ENCODE measurements at places on chromosomes 1 and 21.

- H3K4me3 ChIP-seq, result no peak overlapping the region
- H3K27ac ChIP-seq, result no peak overlapping the region
- DNase-seq, result no peak
These were observed 13.0 kb upstream of the PLPPR5 start for GRCh38 chr1:99017655-99018054.

DNA sequence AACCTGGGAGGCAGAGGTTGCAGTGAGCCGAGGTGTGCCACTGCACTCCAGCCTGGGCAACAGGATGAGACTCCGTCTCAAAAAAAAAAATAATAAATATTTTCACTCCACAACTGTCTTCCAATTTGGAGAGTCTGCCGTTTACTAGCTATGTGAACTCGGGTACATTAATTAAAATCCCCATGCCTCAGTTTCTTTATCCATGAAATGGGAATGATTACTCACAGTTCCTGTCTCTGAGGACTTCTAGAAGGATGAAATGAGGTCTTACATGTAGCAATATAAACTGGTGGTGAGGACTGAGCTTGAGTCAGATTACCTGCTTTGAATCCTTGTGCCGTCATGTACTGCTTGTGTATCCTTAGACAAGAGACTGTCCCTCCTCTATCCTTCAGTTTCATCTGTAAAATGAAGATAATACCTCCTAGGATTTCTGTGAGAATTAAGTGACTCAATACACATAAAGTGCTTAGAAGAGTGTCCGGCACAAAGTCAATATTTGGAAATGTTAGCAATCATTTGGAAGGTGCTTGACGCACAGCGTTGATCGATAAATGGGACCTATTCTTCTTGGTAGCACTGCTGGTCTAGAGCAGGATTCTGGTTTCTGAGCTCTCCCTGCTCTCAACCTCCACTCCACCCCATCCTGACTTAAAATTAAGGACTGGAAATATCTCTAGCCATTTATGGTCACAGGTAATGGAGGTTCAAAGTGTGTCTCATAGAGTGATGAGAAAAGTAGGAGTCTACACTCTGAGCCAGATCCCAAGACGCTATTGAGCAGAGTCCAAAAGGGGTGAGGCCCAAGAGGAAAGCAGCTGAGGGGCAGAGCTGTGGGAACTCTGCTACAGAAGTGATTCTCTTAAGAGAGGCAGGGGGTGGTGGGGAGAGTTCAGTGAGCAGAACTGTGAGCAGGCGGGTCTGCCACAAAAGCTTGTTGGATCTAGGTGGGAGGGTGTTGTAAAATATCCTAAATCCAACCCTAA lies 11.6 kb upstream of the DDI2 start:
- H3K36me3 ChIP-seq, result no peaks in the 10 kb centered on the region
- DNase-seq, result no peak
- H3K4me1 ChIP-seq, result peaks cover 12% of the 10 kb centered on the region
- no peak overlapping the region for H3K4me3 ChIP-seq
- H3K27me3 ChIP-seq, result no peaks in the 10 kb centered on the region

- no peak for DNase-seq
- no peak overlapping the region for H3K27ac ChIP-seq
- H3K27me3 ChIP-seq, result no peaks in the 10 kb centered on the region
- no peaks in the 10 kb centered on the region for H3K36me3 ChIP-seq
- no peaks in the 10 kb centered on the region for H3K4me1 ChIP-seq
- H3K4me3 ChIP-seq, result no peak overlapping the region
These were observed 148.1 kb downstream of the FGGY start for GRCh38 chr1:59445040-59445439.

GRCh38 chr1:167219194-167219593 lies 1.5 kb upstream of the POU2F1 start:
- H3K4me1 ChIP-seq, result peaks cover 28% of the 10 kb centered on the region
- peak overlapping the region; percentile 100 for H3K4me3 ChIP-seq
- no peaks in the 10 kb centered on the region for H3K27me3 ChIP-seq
- peak overlapping the region; percentile 87 for H3K27ac ChIP-seq
- no peak for DNase-seq
- no peaks in the 10 kb centered on the region for H3K36me3 ChIP-seq

GRCh38 chr1:87042111-87042811 lies 127.8 kb downstream of the HS2ST1 start:
- H3K27me3 ChIP-seq, result no peaks in the 10 kb centered on the region
- DNase-seq, result no peak
- H3K27ac ChIP-seq, result no peak overlapping the region
- H3K4me1 ChIP-seq, result peaks cover 24% of the 10 kb centered on the region
- H3K36me3 ChIP-seq, result no peaks in the 10 kb centered on the region

- peak overlapping the region; percentile 91 for H3K27ac ChIP-seq
- H3K27me3 ChIP-seq, result no peaks in the 10 kb centered on the region
- peaks cover 43% of the 10 kb centered on the region for H3K4me1 ChIP-seq
- H3K4me3 ChIP-seq, result peak overlapping the region; percentile 96
- DNase-seq, result no peak
These were observed 479 bp downstream of the SELENOF start for GRCh38 chr1:86913399-86913895.

GRCh38 chr1:15000671-15001070 lies 152.9 kb upstream of the TMEM51 start:
- no peak for DNase-seq
- no peaks in the 10 kb centered on the region for H3K27me3 ChIP-seq
- H3K4me1 ChIP-seq, result no peaks in the 10 kb centered on the region
- H3K4me3 ChIP-seq, result no peak overlapping the region

DNA sequence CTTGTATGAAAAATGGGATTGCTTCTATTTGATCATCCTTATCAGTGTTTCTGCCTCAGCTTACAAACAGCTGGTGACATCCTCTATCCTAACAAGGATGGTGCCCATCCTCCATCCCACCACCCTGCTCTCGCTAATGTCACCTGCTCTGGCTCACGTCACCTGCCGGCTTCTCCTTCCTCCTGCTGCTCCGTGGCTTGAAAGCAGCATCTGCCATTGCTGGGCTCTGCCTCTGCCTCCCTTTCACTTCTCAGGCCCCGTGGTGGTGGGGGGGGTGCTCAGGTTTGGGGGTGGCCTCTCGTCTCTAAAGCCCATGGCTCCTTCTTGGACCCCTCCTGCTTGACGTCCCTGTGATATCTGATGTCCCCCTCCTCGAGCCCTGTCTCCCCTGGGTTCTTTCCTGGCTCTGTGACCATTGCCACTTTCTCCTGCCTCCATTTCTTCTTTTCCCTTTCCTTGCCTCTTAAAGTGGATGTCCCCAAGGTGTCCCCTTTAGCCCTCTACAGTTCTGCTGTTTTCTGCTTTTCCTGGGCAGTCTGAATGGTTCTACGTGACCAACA lies 135.5 kb upstream of the ERRFI1 start:
- no peak overlapping the region for H3K4me3 ChIP-seq
- no peaks in the 10 kb centered on the region for H3K27me3 ChIP-seq
- H3K36me3 ChIP-seq, result no peaks in the 10 kb centered on the region
- no peaks in the 10 kb centered on the region for H3K4me1 ChIP-seq
- no peak for DNase-seq
- H3K27ac ChIP-seq, result no peak overlapping the region

DNA sequence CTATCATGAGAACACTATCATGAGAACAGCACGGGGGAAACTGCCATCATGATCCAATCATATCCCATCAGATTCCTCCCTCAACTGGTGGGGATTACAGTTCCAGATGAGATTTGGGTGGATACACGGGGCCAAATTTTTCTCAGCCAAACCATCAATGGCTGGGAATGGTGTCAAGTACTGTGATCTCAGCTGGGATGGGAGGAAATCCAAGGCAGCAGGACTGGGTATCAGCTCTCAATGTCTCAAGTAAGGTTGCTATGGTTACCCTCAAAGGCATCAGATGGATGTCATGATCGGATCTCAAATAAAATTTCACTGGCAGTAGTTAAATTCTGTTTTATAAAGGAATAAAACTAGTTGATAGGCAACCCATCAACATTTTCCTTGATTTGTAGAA lies 399.0 kb downstream of the KCNT2 start:
- no peak overlapping the region for H3K4me3 ChIP-seq
- no peaks in the 10 kb centered on the region for H3K36me3 ChIP-seq
- H3K27me3 ChIP-seq, result no peaks in the 10 kb centered on the region

GRCh38 chr1:10178597-10179405 lies 31.6 kb upstream of the KIF1B start:
- DNase-seq, result no peak
- H3K27ac ChIP-seq, result no peak overlapping the region
- no peaks in the 10 kb centered on the region for H3K27me3 ChIP-seq
- no peak overlapping the region for H3K4me3 ChIP-seq
- peaks cover 4% of the 10 kb centered on the region for H3K36me3 ChIP-seq

DNA sequence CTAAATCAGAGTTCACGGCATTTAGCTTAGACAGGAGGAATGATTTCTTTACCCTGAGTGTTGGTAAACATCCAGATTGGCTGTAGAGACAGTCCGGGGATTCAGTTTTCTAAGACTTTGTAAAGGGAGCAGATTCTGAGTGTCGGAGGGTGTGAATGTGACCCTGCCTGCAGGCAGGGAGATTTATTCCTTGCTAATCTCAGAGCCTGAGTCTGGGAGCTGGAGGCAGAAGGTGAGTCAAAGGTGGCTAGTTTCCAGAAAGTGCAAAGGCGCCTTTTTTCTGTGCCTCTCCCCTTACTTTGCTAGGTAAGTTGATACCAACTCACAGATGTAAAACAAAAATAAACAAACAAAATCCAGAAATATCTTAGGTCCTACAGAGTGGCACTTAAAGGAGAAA lies 11.7 kb downstream of the ATP1B1 start:
- no peaks in the 10 kb centered on the region for H3K27me3 ChIP-seq
- no peak overlapping the region for H3K4me3 ChIP-seq
- no peaks in the 10 kb centered on the region for H3K36me3 ChIP-seq
- H3K27ac ChIP-seq, result no peak overlapping the region

DNA sequence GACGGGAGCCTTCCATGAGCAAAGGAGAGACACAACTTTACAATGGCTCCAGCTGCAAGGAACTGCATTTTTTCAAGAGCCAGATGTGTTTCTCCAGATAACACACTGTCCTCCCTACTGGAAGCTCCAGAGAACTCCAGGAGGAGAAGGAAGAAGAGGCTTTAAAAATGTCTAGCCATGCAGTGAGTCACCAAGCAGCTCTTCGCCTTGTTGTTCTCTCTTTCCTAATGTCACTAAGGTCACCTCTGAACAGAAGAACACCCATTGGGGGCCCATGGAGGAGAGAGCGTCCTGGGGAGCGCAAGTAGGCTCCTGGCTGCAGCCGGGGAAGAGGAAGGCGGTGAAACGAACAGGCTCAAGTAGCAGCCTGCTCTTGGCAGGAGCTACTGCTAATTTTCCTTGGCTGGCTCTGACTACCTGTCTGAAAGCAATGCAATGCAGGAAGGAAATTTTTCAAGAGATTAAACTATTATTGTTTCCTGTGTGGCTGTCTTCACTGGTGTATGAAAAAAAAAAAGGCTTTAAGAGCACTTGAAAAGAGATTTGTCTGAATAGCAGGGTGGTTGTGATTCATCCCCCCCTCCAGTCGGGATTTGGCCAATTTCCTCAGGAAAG lies 321.9 kb downstream of the SETD4 start:
- H3K27ac ChIP-seq, result no peak overlapping the region
- no peaks in the 10 kb centered on the region for H3K4me1 ChIP-seq

GRCh38 chr1:112237983-112238545 lies 157.9 kb upstream of the CTTNBP2NL start:
- no peaks in the 10 kb centered on the region for H3K4me1 ChIP-seq
- no peaks in the 10 kb centered on the region for H3K27me3 ChIP-seq
- H3K36me3 ChIP-seq, result no peaks in the 10 kb centered on the region
- no peak overlapping the region for H3K27ac ChIP-seq
- no peak overlapping the region for H3K4me3 ChIP-seq

- no peaks in the 10 kb centered on the region for H3K36me3 ChIP-seq
- no peaks in the 10 kb centered on the region for H3K4me1 ChIP-seq
- H3K27me3 ChIP-seq, result no peaks in the 10 kb centered on the region
- DNase-seq, result no peak
- H3K27ac ChIP-seq, result no peak overlapping the region
- no peak overlapping the region for H3K4me3 ChIP-seq
These were observed 660.0 kb upstream of the B3GALT2 start for GRCh38 chr1:193846411-193846810.

GRCh38 chr1:187306710-187307415 lies 478.1 kb downstream of the PLA2G4A start:
- H3K27me3 ChIP-seq, result no peaks in the 10 kb centered on the region
- H3K27ac ChIP-seq, result no peak overlapping the region
- no peaks in the 10 kb centered on the region for H3K4me1 ChIP-seq
- no peaks in the 10 kb centered on the region for H3K36me3 ChIP-seq
- DNase-seq, result no peak

DNA sequence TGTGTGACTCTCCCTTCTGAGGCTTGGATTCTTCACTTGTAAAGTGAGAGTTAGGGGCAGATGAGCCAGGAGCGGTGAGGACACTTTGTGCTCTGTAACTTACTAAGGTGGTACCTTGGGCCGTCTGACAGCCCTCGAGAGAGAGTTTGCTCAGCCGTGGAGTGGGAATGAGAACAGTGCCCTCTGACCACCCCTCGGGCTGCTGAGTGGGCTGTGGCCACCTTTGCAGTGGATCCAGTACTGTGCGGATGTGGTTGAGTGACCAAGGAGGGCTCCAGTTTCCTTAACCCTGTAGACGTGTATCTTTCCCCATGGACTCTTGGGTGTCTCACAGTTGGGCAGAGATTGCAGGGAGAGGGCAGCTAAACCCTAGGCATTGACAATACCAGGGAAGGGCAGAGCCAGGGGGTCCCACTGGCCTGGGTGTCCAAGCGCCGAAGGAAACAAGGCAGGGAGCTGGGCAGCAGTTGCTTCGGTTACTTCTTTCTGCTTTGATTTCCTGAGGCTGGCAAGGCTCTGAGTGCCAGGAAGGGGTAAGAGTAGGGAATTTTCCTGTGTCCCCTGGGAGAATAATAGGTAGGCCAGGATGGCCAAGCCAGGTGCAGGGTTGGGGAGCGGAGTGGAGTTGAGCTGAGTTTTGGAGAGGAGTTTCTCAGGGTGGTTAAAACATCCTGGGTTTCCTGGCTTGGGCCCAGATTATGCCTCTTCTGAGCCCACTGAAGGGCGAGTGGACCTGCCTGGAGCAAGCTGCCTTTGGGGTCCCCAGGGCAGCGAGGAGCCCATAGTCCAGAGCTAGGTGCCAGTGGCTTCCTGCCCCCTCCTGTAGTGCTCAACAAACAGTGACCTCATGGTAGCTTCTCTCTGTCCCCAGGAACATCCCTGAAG lies 27.6 kb downstream of the HMGCS2 start:
- H3K4me3 ChIP-seq, result no peak overlapping the region
- no peaks in the 10 kb centered on the region for H3K4me1 ChIP-seq
- DNase-seq, result no peak
- no peak overlapping the region for H3K27ac ChIP-seq
- no peaks in the 10 kb centered on the region for H3K36me3 ChIP-seq

- no peaks in the 10 kb centered on the region for H3K27me3 ChIP-seq
- H3K4me3 ChIP-seq, result no peak overlapping the region
- no peaks in the 10 kb centered on the region for H3K36me3 ChIP-seq
These were observed 109.0 kb upstream of the IPO9 start for GRCh38 chr1:201719812-201720521.

GRCh38 chr1:6511561-6512244 lies 20.2 kb upstream of the PLEKHG5 start:
- peaks cover 5% of the 10 kb centered on the region for H3K27me3 ChIP-seq
- no peak for DNase-seq
- H3K36me3 ChIP-seq, result no peaks in the 10 kb centered on the region
- no peak overlapping the region for H3K27ac ChIP-seq
- H3K4me1 ChIP-seq, result no peaks in the 10 kb centered on the region
